Stimulated activated CD4-positive, alpha-beta T cell treated with anti-CD3 and anti-CD28 coated beads, Interleukin-12 subunit alpha, Interleukin-12 subunit beta, amount 100 ng/mL, for 4 hours (primary cell): ENCODE measurements at places on chromosomes 7 and 10.

GRCh38 chr7:1918881-1919525 lies 248.9 kb downstream of the ELFN1 start:
- no peak for DNase-seq

DNA sequence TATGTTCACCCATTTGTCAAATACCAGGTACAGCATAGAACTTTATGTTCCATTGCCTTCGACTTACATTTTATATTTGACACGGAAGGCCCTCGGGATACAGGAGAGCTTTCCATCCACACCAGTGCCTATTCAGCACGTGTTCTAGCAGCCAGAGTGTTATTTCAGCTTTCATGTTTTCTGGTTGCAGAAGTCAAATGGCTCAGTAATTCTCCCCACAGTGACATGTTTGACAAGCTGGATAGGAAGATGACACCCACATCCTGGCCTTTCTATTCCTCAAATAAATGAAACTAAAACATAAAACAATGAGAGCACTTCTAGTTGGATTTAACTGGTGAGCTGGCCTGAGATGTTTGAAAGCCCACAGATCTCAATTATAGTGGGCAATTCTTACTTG lies 173.4 kb downstream of the SORCS1 start:
- DNase-seq, result no peak

GRCh38 chr7:2821842-2822507 lies 22.1 kb downstream of the GNA12 start:
- no peak for DNase-seq

GRCh38 chr10:107453561-107453960 lies 289.1 kb upstream of the SORCS1 start:
- no peak for DNase-seq
